ENCODE measurements at places on chromosomes 6 and 20.

DNA sequence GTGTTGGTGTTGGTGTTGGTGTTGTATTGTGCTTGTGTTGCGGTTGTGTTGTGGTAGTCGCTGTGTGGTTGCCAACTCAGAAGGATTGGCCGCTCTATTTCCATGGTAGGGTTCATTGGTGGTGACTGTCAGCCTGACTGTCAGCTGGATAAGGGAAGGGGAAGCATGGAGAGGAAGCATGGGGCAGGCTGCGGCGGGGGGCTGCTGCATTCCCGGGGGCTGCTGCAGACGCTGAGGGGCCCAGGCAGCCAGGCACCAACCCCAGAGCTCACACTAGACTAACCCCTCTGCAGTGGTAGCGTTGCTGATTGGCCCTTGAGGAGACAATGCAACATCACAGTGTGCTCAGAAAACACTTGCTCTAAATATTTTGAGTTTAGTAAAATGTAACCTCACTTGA lies 199.2 kb downstream of the SMOC2 start:
- no peak for DNase-seq

DNA sequence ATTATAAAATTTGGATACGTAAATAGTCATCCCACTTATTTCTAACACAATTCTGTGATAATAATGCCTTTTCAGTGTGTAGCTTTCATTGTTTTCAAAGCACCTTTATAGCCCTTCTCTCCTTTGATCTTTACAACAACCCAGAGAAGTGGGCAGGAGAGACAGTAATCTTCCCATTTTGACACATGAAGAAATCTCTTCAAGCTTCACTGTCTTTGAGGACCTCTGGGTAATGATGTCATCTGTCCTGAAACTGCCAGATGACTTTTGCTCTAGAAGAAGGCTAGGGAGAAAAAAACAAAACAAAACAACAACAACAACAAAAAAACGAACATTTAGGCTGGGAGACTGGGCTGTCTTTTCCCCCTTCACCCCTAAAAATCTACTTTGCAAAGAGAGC lies 203.0 kb downstream of the KCNQ5 start:
- no peak for DNase-seq

DNA sequence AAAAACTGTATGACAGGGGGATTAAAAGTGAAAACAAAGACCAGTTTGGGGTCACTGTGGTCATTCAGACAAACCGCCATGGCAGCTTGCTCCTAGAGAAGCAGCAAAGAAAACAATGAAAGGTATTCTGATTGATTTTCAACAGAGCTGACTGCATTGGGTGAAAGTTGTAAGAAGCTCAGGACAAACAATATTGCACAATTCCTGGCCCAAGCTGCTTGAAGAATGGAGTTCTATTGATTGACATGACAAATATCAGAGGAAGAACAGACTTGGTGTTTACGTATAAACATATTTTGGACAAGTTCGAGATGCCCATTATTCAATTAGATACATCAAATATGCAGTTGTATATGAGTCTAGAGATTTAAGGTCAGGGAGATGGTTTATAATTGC lies 62.0 kb downstream of the TRIM38 start:
- DNase-seq: no peak

- DNase-seq: no peak
Observed at GRCh38 chr6:55516736-55517135, 62.3 kb downstream of the HMGCLL1 start.

DNA sequence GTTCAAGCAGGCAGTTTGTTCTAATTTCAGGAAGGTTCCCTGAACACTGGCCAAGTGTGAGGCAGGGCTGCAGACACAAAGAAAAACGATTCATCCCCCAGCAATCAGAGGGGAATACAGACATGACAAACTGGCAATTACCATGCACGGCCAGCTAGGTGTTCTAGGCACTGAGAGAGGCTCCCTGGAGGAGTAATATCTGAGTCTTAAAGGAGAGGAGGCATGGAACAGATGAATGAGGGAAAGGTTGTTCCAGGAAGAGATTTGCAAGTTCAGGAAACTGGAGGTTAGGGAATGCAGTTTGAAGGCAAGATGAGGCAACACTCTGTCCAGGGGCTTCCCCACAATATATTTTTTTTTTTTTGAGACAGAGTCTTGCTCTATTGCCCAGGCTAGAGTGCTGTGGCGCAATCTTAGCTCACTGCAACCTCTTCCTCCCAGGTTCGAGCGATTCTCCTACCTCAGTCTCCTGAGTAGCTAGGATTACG lies 11.1 kb downstream of the RRAGD start:
- no peak for DNase-seq

DNA sequence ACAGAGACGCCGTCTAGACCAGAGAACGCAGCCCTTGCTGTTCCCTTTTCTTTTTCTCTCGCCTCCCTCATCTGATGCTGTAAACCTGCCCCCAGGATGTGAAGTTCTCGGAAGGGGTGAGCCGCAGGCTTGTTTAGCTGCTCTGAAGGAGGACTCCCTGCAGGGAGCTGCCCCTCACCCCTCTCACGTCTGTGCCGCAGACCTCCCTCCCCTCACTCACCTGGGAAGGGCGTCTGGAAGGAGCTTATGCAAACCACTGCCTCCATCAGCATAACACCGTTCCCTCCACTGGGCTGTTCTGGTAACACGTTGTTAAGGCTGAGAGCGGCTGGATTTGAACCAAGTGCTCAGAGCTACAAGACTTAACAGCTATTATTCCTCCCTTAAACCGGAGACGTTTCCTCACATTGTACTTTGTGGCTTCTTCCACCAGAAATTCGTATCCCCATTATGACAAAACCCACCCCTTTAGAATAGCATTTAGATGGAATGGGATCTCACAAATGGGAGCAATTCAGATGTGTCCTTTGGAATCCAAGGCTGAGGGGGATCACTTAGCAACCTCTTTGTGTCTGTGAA lies 99.8 kb downstream of the SMOC2 start:
- DNase-seq: no peak

DNA sequence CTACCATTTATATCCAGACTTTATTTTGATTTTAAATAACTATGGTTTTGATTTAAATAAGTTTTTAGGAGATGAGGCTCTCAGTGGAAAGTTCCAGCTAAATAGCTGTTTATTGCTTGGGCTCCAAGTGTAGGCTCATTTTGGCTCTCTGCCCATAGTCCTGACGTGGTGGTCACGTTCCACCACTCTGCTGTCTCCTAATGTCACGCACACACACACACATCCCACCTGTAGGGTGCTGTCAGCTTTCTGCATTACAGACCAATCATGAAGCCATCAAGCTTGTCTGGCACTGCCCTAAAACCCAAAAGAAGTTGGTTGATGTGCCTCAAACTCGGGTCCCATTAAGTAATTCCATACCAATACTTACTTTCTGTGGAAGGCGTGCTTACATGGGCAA lies 45.4 kb downstream of the PANK2 start:
- no peak for DNase-seq

DNA sequence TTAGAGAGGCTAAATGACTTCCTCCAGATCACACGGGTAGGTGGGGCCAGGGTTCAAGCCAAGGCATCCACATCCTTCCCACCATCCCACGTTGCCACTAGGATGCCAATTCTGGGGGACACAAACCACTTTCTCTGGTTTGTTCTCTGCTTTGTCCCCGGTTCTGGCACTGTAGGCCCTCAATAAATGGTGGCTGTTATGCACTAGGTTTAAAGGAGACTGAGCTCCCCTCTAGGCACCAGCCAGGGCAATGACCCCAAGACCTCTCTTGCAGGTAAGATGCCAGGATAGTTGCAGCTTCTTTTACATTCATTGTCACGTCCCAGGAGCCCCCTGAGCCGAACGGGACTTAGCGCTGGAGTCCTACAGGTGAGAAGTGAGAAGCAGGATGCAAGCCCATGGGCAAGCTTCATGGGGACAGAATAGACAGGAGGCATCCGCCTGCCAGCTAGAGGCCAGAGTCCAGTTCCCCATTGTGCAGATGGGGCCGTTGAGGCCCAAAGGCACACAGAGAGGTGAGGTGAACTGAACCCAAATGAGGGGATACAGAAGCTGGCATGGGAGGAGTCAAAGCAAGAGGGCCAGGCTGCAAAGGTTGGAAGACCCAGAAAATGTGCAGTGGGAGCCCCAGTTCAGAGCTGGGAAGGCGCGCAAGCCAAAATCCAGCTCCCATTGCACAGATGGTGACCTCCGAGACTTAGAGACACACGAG lies 677 bp downstream of the PXMP4 start:
- no peak for DNase-seq

GRCh38 chr6:150134280-150134920 lies 8.4 kb upstream of the PPP1R14C start:
- no peak for DNase-seq

GRCh38 chr20:56636716-56637115 lies 7.6 kb downstream of the TFAP2C start:
- no peak for DNase-seq

DNA sequence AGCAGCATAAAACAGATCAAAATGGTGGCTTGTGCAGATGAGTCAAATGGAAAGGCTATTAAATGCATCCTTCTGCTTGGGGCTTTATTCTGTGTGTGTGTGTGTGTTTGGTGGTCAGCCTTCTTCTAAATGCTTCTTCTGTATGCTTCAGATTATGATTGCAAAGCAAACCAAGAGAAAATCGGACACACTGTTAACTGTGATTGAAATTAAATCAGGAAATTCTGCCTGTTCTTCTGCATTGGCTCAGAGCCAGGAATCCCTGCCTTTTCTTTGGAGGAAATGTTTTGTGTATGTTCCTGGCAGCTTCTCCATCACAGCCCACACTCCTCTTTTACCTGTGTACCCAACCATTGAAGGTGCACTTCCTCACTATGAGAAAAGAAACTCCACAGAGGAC lies 22.3 kb upstream of the PDE10A start:
- no peak for DNase-seq

- no peak for DNase-seq
Observed at GRCh38 chr6:125123468-125124048, 30.0 kb upstream of the TPD52L1 start.

DNA sequence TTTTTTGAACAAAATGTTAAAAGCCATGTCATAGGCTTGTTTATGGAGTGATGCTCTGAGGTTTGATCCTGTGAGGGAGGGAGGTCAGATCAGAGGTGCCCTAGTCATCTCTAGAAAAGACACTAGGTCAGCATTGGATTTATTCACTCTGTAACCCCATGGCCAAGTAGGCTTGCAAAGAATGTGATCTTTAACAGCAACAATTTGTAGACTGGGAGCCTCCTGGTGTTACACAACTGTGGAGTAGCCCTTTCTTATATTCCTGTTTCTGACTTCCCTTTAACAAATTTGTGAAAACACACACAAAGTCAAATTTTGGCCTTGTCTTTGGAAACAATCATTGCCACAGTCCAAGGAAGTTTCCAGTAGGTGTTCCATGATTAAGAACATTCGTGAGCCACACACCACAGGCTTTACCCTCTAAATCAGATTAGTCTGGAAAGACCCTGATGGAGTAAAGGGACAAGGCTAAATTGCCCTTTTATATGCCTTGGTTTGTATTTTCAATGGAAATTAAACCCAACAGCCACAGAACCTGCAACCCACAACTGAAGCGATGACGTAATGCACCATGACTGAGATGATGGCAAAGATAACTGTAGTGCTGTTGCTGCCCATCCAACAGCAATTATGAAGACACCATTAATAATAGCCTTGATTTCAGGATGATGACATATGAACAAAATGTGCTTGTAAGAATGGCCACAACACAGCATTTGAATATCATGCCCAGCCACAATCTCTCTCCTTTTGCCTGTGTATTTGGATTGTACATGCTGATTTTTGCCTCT lies 22.1 kb downstream of the SCP2D1 start:
- DNase-seq: no peak

- no peak for DNase-seq
Observed at GRCh38 chr6:39114388-39114703, 640 bp downstream of the SAYSD1 start.

DNA sequence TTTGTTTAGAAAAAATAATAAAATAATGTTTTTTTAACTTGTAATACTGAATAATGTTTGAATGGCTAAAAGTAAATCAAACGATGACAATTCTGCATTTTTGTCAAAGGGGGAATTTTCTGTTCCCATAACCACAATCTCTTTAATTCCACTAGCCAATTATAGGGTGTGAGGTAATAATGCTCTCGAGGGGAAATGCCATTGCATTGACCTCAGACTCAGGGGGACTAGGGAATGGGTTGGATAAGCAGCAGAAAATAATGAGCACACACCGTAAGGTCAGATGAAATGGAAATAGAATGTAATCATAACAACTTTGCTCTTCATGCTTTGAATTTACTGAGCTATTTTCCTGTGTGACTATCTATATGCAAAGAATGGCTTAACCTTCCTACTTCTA lies 584.7 kb downstream of the RFPL4B start:
- DNase-seq: no peak

DNA sequence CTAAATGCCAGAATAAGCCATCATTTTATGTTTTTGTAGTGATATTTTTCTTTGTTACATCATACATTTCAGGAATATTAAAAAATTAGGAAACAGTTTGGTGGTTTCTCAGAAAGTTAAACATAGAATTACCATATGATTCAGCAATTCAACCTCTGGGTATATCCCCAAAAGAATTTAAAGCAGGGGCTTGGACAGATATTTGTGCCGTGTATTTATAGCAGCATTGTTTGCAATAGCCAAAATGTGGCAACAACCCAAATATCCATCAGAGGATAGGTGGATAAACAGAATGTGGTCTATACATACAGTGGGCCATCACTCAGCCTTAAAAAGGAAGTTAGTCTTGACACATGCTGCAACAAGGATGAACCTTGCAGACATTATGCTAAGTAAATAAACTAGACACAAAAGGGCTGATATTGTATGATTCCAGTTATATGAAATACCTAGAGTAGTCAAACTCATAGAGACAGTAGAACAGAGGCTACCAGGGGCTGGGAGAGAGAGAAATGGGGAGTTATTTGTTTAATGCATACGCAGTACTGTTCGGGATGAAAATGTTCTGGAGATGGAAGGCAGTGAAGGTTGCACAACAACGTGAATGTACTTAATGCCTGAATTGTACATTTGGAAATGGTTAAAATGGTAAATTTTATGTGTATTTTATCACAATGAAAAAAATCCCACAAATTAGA lies 18.9 kb upstream of the TRAF3IP2 start:
- DNase-seq: no peak

- no peak for DNase-seq
Observed at GRCh38 chr6:37103169-37104039, 66.5 kb upstream of the PIM1 start.

- DNase-seq: no peak
Observed at GRCh38 chr6:148700741-148701311, 46.0 kb upstream of the UST start.
